ENCODE measurements at places on chromosomes 1 and 21.
A peak's percentile ranks its signal among the peaks of the same experiment; 100 is the strongest.

GRCh38 chr1:206953126-206953525 is 6.9 kb upstream of the PIGR start:
- peak; percentile 63 for DNase-seq

DNA sequence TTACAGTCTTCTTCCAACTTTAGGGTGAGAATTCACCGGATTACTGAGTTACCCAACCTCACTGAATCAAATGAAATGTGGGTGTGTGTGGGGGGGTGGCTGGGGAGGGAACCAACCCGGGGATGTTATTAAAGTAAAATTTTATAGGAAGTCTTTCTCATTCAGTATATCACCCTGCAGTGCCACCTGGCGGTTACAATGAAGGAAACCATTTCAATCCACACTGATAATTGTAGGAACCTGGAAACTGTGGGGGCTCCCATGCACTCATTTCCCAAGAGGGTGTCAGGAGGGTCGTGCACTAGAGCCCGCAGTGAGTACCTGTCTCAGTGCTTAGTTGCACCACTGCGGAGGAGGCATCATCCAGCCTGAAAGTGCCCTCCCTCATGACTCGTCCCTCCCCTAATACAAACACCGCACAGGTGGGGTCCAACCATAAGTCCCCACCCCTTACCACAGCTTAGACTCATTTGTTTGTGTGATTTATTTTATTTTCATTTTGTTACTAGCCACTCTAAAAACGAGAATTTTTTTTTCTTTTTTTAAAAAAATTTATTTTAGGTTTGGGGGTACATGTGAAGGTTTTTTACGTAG is 29.1 kb upstream of the IGSF5 start:
- DNase-seq: peak; percentile 61

GRCh38 chr21:46268371-46268770 is 17.0 kb downstream of the MCM3AP start:
- DNase-seq: no peak

DNA sequence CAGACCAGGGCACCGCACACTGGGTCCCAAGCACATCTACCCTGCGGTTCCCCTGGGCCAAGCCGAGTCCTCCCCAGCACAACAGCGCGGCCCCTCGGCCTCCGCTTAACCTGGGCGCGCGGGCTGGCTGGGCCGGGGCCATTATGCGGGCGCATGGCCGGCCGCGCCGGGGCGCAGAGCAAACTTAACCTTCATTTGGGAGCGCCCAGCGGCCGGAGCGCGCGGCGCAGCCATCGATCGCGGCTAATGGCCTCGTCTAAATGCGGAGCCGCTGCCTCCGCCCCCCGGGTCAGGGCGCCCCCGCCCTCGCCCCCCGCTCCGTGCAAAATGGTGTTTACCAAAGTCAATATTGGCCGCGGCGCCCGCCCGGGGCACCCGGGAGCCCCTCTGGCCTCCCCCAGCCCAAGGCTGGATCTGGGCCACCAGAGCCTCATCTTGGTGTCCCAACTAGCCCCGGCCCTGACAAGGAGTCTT is 272.1 kb downstream of the TRABD2B start:
- no peak for DNase-seq

DNA sequence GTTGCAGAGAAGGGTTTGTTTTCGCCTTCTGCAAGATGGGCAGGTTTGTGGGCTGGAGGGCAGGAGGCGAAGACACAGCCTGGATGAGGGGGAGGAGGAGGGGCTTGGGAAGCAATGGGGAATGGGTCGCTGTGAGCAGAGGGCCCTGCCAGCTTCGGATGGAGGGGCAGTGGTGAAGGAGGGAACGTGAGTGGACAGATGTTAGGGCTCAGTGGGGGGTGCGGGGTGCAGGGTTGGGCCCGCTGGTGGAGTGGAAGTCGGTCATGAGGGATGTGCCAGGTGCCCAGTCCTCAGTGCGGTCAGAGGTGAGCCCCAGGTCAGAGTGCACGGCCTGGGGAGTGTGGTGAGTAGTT is 55.5 kb upstream of the ABCG1 start:
- DNase-seq: no peak

GRCh38 chr1:7372477-7373120 is 398.5 kb upstream of the VAMP3 start:
- DNase-seq: no peak

GRCh38 chr1:211938561-211938997 is 96.8 kb downstream of the INTS7 start:
- DNase-seq: no peak

GRCh38 chr1:30514945-30515344 is 208.4 kb downstream of the MATN1 start:
- DNase-seq: no peak

DNA sequence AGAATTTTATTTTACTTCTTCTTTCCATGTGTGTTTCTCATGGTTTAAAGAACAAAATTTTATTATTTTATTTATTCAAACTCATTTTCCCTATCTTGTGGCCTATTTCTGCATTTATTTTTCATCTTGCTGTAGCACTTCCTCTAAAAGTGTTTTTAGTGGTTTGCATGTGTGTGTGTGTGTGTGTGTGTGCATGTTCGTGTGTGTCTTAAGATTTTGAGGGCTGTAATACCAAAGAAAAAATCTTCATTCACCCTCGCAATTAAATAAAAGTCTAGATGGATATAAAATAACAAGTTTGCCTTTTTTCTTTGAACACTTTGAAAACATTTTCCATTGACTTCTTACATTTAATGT is 24.6 kb upstream of the FCRL3 start:
- no peak for DNase-seq

DNA sequence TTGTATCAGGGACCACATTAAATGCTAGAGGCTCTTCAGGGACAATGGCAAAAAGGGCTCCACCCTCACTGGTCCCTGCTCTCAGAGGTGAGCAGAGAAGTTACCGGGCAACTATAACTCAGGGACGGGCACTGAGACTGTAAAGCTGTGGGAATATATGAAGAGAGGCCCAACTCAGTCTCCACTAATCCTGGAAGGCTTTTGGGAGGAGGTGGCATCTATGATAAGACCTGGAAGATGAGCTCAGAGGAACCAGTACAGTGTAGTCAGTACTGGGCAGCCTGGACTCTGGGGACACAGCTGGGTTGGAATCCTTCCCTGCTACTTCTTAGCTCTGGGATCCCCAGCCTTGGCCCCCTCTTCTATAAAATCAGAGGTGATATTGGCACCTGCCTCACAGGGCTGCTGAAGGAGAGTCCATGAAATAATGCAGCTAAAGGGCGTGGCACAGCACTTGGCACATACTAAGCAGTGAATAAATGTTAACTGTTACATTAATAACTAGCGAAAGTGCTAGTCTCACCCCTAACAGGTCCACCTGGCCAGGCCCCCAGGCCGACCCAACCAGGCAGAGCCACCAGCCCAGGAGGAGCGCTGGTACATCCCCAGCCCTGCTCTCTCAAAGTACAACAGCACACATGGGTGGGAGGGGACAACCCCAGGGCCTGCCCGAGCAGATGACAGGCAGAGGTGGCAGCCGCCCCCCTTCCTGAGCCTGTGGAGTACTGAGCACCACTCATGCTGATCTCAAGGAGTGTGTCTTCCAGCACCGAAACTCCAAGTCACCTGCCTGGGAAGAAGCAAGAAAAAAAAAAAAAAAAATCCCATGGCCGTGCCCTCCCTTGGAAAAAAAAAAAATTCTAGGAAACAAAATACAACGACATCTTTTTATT is 62.7 kb downstream of the CASZ1 start:
- no peak for DNase-seq

- DNase-seq: no peak
Observed at GRCh38 chr1:115828101-115829022, 12.6 kb downstream of the NHLH2 start.

- peak; percentile 35 for DNase-seq
Observed at GRCh38 chr21:38351961-38352521, 95.2 kb downstream of the KCNJ15 start.

GRCh38 chr21:38646213-38646837 is 148.0 kb upstream of the ERG start:
- no peak for DNase-seq

- no peak for DNase-seq
Observed at GRCh38 chr1:26053718-26054560, 8.0 kb upstream of the SLC30A2 start.

DNA sequence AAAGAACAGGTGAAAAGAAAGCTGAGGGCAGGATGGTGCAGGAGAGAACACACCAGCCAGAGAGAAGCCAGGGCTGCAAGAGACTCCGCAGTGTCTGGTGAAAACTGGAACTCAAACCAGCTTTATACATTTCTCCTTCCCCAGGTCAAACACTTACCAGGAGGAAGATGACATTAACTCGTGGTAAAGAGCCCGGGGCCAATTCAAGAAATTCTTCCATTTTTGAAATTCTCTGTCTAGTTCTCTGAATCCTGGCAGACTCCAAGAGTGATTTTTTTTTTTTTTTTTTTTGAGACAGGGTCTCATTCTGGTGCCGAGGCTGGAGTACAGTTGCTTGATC is 25.8 kb upstream of the SIPA1L2 start:
- no peak for DNase-seq

DNA sequence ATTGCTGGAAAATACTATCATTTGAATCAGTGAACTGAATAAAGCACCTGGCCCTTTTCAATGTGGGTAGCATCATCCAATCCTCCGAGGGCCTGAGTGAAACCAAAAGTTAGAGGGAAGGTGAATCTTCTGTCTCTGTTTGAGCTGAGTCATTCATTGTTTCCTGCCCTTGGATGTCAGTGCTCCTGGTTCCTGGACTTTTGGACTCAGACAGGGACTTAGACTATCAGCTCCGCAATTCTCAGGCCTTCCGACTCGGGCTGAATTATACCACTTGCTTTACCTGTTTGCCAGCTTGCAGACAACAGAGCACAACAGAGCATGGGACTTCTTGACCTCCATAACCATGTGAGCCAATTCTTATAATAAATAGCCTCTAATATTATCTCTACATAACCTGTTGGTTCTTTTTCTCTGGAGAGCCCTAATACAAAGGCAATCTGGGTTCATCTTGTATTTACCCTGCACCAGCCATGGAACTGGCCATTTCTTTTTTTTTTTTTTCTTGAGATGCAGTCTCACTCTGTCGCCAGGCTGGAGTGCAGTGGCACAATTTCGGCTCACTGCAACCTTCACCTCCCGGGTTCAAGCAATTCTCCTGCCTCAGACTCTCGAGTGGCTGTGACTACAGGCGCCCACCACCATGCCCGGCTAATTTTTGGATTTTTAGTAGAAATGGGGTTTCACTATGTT is 19.2 kb upstream of the VASH2 start:
- no peak for DNase-seq

DNA sequence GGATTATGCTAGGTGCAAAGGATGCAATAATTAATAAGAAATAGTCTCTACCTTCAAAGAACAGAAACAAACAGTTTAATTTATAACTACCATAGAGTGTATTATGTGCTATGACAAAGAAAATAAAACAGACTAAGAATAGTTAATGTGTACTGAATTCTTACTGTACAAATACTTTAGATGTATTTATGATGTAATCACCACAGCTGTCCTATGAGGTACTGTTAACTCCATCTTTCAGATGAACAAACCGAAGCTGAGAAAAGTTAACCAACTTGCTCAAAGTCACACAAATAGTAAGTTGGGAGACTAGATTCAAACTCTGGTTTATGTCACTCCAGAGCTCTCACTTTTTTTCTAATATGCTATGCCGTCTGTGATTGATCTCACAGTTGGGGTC is 77.0 kb upstream of the FGGY start:
- no peak for DNase-seq

DNA sequence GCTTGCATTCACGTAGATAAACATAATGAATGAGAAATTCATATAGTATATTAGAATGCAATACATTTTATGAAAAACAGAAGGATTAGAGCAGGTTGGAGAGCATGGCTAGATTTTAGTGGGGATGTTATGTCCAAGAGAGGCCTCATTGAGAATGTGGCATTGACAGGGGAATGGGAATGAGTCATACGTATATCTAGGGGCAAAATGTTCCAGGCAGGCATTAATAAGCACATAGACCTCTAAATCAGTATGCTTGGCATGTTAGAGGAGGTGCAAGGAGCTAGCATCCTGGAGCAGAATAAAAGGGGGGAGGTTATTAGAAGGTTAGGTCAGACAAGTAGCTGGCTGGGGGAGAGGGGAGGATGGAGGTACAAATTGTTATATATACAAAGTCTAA is 93.0 kb downstream of the USH2A start:
- DNase-seq: no peak

DNA sequence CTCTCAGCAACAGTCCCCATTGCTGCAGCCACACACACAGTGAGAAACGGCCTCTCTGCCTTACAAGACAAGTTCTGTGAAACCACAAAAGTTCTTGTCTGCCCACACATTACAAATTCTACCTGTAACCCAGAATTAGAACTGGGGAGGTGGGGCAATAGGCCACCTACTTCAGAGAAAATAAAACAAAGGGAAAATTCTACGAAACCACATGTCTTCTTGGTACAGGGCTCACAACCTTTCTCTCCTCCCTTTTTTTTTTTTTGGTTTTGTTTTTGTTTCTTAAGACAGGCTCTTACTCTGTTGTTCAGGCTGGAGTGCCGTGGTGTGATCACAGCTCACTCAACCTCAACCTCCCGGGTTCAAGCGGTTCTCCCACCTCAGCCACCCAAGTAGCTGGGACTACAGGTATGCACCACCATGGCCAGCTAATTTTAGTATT is 30.2 kb downstream of the LPAR3 start:
- DNase-seq: no peak

DNA sequence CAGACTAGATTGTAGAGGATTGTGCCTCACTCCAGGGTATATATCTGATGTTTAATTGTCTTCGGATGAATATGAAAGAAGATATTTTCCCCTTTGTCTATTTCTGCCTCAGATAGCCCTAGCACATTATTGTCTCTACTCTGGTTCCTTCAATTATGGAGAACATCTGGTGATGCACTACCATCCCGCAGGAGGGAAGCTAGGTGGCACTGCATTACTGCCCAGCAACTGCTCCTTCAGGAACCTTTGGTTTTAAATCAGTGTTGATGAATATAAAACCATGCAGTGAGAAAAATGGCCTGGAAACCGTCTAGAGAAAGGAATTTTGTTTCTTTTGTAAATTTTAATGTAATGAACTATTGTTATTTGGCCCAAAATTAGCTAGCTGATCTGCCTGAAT is 68.5 kb downstream of the GPR88 start:
- no peak for DNase-seq

DNA sequence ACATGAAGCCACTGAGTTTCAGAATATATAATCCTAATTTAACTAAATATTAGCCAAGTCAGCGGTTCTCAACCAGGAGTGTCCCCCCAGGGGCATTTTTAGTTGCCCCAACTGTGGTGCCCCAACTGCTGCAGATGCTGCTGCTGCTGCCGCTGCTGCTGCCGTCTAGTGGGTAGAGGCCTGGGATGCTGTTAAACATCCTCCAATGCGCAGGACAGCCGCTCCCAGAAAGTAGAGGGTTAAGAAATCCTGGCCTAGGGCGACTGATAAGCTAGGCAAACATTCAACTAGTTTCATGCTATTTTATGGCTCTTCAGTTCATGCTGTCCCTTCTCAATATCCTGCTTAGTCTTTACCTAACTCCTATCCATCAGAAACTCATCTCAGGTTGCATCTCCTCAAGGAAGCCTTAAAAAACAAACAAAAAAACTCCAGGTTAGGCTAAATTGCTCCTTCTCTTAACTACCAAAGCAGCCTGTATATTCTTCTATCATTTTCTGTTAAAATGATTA is 9.9 kb upstream of the DCAF6 start:
- peak; percentile 70 for DNase-seq

GRCh38 chr21:22128671-22129070 is 1130.5 kb downstream of the NCAM2 start:
- DNase-seq: no peak

- DNase-seq: no peak
Observed at GRCh38 chr1:229856009-229856650, 210.9 kb upstream of the GALNT2 start.

- no peak for DNase-seq
Observed at GRCh38 chr21:26366781-26367180, 196.2 kb upstream of the APP start.

- no peak for DNase-seq
Observed at GRCh38 chr21:25324666-25325065, 282.6 kb downstream of the MRPL39 start.
